ENCODE measurements at places on chromosomes 5 and 9. TPM values are rescaled to one million over a fixed set of nuclear protein-coding genes. Genes with fewer than 3 reads are reported as not detected.

XPA gene
- total RNA-seq = 36.9 TPM

PLEKHG4B gene
- 5.5 TPM for total RNA-seq

PIGO gene
- total RNA-seq = 43.4 TPM

SH3GLB2 gene
- 89.5 TPM for total RNA-seq

ATG10 gene
- total RNA-seq = 8.5 TPM

PLK2 gene
- 35.1 TPM for total RNA-seq

TOMM5 gene
- 110 TPM for total RNA-seq

GARNL3 gene
- 17.3 TPM for total RNA-seq

IL17B gene
- total RNA-seq = not detected

ANKRD31 gene
- 0.42 TPM for total RNA-seq

DNA sequence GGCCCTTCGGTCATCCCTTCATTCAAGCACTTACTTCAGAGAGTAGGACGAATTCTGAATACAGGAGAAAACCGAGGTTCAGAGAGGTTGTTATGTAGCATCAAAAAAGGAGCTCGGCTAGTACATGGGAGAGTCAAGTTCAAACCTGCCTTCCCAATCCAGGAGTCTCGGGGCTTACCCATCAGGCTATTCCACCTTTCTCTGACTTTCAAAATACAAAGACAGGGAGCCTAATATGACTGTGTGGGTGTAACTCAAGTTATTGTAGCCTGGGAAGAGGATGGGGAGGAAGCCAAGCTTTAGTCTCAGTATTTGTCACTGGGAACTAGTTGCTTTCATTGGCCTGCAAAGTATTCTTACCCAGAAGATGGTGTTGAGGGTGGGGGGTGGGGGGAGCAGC lies 274.8 kb upstream of the PANK3 start:
- DNase-seq = no peak

DNA sequence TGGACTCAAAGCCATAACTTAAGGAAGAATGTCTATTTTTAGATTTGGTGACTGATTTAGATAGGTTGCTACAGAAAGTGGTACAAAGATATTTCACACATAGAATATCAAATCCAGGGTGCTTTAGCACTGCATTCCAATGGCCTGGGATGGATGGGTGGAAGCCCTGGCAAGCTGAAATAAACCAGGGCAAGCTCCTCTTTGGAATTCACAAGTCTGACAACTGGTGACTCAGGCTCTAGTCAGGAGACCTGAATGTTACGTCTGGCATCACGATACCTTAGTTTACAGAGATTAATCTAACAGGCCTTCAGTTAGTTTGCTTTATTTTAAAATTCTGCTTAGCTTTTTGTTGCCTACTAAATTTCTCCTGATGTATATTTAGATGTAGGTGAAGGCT lies 144.0 kb downstream of the TMC1 start:
- no peak for DNase-seq

- no peak for DNase-seq
Observed at GRCh38 chr9:69809304-69809863, 11.2 kb upstream of the CFAP95 start.

- peak; percentile 61 for DNase-seq
Observed at GRCh38 chr5:142748568-142749249, 21.5 kb upstream of the ARHGAP26 start.

GRCh38 chr9:70006306-70006705 lies 37.3 kb upstream of the MAMDC2 start:
- DNase-seq = no peak

DNA sequence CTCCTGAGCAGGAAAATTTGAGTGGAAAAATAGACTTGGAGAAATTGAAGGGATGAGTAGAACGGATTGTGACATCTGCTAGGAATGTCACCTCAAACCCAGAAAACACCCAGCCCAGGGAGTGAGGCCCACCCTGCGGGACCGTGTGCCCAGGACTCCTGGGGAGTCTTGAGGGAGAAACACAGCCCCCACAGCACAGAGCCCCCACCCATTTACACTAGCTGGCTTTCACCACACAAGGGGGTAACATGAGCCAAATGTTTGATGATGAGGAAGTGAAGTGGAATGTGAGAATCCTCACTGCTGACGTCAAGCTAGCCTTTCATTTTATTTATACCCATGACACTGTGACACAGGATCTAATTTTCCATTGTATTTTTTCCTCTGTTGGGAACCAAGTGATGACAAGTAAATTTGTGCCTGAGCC lies 42.8 kb upstream of the PDE8B start:
- no peak for DNase-seq

DNA sequence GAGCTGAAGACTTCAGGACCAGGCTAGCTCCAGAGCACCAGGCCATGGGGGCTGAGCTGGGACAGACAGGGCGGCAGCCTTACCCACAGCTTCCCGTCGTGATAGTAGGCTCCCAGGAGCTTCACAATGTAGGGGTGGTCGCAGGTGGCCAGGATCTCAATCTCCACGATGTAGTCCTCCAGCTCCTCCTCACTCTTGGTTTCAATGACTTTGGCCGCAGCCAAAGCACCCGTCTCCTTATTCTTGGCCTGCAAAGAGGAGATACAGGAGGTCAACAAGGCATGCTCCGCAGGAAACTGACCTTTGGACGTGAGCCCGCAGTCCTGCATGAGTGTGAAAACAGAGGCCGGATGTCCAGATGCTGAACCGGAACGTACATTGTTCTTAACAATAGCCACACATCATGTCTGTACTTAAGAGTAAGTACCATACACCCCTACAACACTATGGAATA lies 31.5 kb downstream of the STK10 start:
- no peak for DNase-seq

DNA sequence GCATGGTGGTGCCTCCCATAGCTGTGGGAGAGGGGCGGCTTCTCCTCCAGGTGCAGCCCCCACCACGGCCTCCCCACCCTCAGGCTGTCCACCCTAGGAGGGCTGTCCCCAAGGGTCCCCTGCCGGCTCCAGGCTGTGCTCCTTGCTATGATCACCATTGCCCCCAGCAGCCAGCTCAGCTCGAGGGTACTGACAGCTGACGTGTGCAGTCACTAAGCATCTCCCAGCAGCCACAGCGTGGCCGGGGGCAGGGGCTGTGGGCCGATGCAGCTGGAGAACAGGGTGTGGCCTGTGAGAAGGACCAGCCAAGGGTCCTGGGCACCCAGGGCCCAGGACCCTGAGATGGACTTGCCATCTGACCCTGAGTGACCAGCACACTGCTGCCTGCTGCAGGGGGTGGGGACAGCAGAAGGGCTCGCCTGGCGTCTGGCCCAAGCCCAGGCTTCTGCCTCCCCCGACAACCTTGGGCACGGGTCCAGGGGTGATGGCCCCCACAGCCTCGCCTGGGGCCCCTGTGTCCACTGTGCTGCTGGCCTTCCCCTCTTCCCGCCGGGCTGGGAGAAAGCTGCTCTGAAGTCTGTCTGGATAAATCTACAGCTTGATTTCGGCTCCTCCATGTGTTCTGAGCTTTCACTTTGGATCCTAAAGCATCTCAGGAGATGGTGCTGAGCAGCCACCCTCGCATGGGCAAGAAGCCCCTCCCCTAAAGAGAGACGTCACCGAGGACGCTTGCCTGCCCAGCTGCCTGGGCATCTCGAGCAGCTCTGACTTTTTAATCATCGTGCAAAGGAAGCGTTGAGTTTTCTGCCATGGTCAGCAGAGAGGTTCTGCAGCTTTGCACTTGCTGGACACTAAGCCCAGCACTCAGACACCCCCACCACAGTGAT lies 5.5 kb downstream of the KCNT1 start:
- DNase-seq = no peak

GRCh38 chr5:90056911-90057705 lies 352.4 kb downstream of the CETN3 start:
- no peak for DNase-seq

- peak; percentile 30 for DNase-seq
Observed at GRCh38 chr9:98356953-98357690, 101.7 kb upstream of the TBC1D2 start.

DNA sequence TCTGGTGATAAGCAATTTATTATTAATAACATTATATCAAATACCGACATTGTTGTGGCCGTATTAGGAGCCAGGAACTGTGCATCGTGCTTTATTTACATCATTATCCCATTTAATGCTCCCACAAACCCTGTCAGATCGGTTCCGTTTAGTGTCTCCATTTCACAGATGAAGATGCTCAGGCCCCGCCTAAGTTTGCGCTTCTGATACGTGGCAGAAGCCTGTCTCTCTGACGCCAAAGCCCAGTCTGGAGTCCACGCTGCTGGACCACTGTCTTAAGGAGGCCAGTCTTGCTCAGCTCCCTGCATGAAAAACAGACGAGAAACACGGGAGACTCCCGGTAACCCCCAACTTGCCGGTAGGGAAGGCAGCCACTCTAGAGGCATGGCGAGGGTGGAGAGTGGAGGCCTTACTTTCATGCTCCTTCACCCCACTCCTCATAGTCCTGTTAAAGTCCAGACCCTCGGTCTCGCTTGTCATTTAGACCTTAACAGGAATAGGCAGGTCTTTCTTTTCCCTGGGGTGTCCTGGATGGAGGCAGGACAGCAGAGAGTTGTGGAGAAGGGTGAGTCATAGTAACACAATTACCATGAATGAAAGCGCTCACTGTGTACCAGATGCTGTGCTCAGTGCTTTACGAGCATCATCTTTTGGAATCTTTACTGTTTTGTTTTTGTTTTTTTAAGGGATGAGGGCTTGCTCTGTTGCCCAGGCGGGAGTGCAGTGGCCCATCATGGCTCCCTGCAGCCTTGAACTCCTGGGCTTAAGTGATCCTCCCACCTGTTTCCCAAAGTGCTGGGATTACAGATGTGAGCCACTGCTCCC lies 872 bp downstream of the TXNDC15 start:
- DNase-seq = peak; percentile 45

DNA sequence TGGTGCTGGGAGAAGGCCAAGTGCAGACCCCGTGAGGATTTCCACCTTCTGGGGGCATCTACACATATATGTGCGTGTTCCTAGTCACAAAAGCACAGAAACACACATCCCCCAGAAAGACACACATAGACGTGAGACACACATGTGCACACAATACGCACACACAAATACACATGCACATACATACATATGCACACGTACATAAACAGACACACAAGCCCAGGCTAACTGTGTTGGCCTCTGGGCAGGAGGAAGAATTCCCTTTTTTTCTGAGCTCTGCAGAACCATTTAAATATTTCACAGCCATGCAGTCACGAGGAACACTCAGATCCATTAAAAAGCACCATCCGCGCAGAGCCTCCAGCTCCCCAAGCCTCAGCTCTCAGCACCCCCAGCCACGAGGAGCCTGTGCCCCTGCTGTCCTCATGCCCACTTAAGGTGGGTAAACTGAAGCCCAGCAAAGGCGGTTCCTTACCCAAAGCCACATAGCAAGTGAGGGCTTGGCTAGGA lies 5.3 kb downstream of the NINJ1 start:
- DNase-seq = peak; percentile 5

GRCh38 chr5:58064801-58065200 lies 395.1 kb downstream of the PLK2 start:
- DNase-seq = no peak

GRCh38 chr9:125810161-125810560 lies 63.0 kb downstream of the PBX3 start:
- DNase-seq = no peak

GRCh38 chr9:13758936-13759335 lies 479.4 kb upstream of the MPDZ start:
- DNase-seq = no peak

GRCh38 chr9:6632516-6633183 lies 12.9 kb downstream of the GLDC start:
- DNase-seq = peak; percentile 87

GRCh38 chr9:33329117-33329563 lies 38.8 kb downstream of the NFX1 start:
- DNase-seq = peak; percentile 87

DNA sequence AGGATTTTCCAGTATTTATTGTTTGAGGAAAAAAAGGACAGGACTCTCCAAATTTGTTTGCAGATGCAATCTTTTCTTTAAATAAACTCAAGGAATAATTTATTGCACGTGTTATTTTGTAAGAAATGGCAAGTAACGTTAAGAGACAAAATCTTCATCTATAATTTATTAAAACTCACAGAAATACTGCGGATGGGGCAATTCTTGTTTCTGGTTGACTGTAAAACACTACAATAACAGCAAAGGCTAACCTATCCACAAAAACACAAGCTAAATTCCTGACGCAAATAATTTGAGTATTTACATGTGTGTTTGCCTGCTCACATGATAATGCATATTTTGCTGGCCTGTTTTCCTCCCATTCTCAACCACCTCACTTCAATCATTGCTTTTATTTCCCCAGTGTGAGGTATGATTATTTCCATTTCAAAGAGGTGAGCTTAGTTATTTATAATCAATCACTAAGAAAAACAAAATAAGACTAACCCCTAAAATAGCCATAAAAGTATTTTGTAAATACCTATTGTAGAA lies 619.4 kb downstream of the PDE4D start:
- DNase-seq = no peak

DNA sequence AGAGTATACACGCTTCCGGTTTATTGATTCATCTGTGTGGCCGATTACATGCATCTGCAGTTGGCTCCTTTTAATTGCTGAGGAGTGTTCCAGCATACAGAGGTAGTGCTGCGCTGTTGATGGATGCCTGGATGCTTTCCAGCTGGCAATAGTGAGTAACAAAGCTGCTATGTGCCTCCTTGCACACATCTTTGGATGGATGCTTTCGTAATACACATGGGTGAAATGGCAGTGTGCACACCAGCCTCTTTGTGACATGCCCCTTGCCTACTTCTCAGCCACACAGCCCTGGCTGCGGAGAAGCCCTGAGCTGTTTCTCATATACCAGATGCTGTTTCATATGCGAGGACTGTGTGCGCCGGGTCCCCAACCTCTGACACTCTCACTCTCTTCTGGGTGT lies 151.0 kb downstream of the GADD45G start:
- no peak for DNase-seq

DNA sequence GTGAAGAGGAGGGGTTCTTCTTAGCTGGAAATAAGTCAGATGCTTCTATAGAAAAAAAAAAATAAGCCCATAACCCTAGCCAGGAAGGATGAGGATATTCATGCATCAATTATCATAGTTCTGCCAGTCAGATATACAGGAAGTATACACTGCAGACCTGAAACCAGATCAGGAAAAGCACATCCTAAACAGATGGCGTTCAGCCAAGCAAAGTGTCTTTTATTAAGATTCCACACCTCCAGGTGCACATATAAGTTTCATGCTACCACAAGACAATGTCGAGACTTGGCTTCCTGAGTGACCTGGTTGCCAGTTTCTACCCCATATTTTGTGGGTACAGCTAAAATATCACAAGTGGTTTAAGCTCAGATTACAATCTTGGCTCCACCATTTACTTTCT lies 108.3 kb downstream of the CETN3 start:
- no peak for DNase-seq

GRCh38 chr9:103041961-103042360 lies 46.8 kb downstream of the CYLC2 start:
- DNase-seq = no peak

- no peak for DNase-seq
Observed at GRCh38 chr9:134627417-134628353, 13.9 kb upstream of the COL5A1 start.

- no peak for DNase-seq
Observed at GRCh38 chr5:33833237-33833575, 58.6 kb downstream of the ADAMTS12 start.

DNA sequence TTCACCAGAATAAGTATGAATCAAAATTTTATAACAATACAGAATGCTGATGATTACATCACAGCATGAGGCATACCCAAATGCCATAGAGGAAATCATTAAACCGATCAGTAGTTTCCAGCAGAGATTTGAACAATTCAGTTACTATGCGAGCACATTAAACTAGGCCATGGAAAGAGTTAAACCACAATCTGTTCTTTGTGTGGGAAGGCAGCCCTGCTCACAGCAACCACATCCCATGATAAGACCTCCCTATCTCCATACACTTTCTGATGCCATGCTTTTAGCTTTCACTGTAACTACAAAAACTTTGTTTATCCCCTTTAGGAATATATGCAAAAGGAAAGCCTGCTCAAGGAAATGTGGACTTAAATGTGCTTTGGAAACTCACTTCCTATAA lies 4.5 kb downstream of the NFIB start:
- DNase-seq = no peak
